Non-pigmented ciliary epithelial cell (primary cell): ENCODE measurements at places on chromosomes 12 and 14.

- no peak for DNase-seq
Measured at GRCh38 chr12:129693731-129694130, 210.1 kb downstream of the TMEM132D start.

DNA sequence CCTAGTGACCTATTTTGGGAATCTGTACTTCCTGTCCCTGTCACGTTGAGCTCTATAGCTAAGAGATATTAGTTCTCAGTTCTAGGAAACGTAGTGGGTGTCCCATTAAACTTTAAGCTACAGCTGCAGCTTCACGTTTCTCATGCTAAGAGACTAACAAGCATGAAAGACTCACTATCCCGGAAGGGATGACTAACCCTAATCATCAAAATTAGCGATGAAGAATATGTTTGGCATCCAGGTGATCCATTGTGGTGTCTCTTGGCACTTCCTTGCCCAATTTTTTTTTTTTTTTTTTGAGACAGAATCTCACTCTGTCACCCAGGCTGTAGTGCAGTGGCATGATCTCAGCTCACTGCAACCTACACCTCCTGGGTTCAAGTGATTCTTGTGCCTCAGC lies 11.0 kb upstream of the LALBA start:
- no peak for DNase-seq

DNA sequence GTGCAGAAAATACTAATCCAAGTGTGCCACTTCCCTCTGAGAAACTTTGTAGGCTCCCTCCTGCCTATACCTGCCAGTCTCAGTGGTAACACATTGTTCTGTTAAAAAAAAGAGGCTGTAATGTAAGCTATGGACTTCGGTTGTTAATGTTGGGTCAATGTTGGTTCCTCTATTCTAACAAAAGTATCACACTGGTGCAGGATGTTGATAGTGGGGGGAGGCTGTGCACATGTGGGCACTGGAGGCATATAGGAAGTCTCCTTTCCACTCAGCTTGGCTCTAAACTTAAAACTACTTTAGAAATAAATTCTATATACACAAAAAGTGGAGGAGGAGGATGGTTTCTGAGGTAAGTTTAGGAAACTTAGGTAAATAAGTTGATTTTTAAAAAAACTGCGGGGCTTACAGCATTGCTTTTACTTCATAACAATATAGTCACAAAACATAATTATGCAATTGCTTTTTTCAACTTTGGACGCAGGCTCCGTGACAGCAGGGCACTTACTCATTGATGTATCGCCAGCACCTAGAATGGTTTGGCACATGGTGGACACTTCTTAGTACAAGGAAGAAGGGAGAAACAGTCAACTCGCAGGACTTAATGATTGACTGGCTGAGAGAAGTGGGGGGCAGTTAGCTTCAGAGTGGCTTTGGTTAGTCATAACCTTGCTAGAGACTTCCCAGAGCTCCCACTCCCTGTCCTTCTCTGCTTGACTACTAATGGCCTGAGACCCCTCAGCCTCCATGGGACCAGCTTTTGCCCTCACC lies 7.9 kb upstream of the NYNRIN start:
- no peak for DNase-seq

GRCh38 chr14:92400579-92401444 lies 77.8 kb downstream of the SLC24A4 start:
- no peak for DNase-seq

GRCh38 chr12:53805791-53806190 lies 54.0 kb upstream of the CISTR start:
- DNase-seq = no peak

DNA sequence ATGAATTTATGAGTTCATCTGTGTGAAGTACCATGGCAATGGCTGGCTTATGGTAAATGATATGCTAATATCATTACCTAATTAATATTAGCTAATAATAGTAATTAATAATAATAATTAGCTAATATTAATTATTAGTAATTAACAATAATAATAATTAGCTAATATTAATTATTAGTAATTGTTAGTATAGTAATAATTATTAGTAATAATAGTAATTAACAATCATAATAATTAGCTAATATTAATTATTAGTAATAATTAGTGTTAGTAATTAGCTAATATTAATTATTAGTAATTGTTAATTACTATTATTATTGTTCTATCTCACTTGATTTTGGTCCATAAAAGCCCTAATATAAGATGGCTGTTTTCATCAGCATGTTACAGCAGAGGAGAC lies 19.8 kb downstream of the RERG start:
- DNase-seq = no peak

DNA sequence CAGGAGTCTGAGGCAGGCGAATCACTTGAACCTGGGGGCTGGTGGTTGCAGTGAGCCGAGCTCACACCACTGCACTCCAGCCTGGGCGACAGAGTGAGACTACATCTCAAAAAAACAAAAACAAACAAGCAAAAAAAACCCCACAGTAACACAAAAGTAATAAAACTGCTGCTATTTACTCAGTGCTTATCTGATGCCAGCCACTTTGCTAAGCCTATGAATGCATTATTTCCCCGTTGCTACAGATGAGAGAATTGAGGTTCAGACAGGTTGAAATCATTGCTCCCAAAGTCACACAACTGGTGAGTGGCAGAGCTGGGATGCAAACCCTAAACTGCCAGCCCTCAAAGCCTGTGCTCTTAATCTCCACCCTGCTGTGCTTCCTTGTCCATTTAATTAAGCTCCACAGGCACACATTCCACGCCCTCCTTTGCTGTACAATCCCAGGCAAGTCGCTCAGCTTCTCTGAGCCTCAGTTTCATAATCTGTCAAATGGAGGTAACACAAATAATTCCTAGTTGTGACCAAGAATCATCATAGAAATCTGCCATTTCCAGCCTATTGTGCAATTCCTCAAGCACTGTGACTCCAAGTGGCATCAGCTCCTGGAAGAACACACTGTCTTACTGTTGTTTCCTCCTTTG lies 5.7 kb upstream of the OAS3 start:
- no peak for DNase-seq

- DNase-seq = no peak
Measured at GRCh38 chr12:93857279-93857938, 180.2 kb downstream of the CRADD start.

DNA sequence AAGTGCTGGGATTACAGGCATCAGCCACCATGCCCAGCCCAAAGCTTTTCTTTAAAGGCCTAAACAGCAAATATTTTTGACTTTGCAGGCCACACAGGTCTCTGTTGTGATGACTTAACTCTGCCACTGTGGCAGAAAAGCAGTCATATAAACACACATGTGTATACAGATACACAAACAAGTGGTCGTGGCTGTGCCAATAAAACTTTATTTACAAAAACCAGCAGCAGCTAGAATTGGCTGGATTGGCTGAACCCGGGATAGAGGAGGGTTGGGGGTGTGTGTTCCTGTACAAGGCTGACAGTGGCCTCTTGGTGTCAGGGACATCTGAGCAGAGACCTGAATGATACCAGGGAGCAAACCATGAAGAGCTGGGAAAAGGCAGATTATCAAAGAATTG lies 95.6 kb downstream of the NCOR2 start:
- DNase-seq = no peak

DNA sequence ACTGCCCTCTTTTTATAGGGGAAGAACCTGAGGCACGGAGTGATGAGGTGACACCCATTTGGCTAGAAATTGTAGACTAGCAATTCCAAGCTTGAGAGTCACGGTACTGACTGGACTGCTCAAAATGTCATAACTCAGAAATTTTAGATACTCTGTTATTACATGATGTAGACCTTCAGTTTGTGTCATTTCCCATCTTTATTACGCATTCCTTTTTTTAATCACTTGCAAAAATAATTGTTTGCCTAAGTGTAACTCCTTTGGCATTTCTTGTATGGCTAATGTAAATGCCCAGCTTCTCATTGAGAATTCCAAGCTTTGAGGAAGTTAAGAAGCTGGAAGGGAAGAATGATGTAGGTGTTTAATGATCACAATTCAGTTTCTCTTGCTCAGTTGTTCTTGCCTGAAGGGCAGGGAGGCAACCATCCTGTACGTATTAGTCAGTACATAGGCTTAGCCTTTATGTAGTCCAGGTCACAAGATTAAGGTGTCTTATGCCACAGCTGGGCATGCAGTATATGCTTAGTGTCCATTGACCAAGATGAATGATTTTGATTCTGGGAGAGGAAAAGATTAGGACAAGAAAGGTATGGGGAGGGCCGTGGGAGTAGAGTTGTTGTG lies 68.2 kb upstream of the EVL start:
- no peak for DNase-seq

DNA sequence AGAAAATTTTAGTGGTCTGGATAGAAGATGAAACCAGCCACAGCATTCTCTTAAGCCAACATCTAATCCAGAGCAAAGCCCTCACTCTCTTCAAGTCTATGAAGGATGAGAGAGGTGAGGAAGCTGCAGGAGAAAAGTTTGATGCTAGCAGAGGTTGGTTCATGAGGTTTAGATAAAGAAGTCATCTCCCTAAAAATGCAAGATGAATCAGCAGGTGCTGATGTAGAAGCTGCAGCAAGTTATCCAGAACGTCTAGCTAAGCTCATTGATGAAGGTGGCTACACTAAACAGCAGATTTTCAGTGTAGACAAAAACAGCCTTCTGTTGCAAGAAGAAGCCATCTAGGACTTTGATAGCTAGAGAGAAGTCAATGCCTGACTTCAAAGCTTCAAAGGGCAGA lies 48.5 kb downstream of the FBXO33 start:
- DNase-seq = no peak

DNA sequence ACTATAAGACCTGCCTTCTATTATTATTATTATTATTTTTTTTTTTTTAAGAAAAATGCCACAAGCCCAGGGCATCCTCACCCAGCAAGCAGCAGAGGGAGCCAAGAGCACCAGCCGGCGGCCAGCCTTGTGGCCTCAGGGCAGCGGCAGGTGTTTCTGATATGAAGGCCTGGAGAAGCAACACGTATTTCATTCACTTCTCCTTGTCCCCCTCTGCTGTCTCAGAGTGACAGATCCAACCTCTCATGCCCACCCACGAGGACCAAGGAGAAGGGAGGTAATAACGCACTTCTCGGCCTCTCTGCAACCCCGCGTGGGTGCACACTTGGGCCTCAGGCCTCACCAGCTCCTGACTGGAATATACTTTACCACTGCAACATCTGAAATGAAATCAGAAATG lies 25.4 kb downstream of the CDC42BPB start:
- DNase-seq = no peak

DNA sequence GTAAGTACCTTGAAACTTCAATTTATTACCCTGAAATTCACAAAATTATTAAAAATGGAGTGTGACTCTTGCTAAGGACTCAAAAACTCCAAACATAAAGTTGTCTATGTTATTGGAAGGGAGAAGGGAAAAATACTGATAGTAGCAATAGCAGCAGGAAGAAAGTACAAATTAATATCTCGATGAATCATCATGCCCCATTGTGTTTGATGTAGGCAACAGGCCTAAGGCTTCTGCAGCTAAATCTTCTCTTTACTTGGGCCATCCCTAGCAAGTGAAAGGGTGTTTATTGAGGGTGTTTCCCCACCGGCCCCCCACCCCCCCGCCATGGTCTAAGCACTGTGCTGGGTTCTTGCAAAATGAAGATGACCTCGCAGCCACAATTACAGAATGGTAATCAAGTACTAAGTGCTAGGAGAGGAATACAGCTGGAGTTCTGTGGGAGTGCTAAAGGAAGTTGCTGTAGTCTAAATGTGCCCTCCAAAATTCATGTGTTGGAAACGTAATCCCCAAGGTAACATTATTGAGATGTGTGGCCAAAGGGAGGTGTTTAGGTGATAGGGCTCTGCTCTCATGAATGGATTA lies 76.5 kb downstream of the SNAPC1 start:
- DNase-seq = no peak

GRCh38 chr12:29499235-29499634 lies 1.7 kb upstream of the OVCH1 start:
- no peak for DNase-seq

- no peak for DNase-seq
Measured at GRCh38 chr12:54413284-54414190, 5.5 kb downstream of the ITGA5 start.

DNA sequence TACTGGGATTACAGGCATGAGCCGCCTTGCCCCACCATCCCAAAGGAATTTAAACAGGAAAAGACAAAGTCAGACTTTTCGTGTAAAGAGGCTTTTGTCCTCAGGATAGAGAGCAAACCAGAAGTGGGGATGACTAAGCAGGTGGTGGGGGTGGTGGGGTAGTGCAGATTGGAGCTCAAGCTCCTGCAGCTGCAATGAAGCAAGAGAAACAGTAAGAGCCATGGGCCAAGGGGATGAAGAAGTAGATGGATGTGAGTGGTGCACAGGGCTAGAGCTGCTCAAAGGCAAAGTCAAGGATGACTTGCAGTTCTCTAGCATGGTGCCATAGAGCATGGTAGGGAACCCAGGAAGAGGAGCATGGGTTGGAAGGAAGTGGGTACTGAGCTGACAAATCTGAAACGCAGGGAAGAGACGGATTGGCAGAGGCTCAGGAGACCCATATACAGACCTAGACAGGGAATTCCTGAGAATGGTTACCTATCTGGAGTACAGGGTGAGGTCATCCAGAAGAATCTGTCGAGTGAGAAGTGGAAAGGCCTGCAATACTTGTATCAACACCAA lies 11.4 kb upstream of the RNF34 start:
- DNase-seq = peak; percentile 38

DNA sequence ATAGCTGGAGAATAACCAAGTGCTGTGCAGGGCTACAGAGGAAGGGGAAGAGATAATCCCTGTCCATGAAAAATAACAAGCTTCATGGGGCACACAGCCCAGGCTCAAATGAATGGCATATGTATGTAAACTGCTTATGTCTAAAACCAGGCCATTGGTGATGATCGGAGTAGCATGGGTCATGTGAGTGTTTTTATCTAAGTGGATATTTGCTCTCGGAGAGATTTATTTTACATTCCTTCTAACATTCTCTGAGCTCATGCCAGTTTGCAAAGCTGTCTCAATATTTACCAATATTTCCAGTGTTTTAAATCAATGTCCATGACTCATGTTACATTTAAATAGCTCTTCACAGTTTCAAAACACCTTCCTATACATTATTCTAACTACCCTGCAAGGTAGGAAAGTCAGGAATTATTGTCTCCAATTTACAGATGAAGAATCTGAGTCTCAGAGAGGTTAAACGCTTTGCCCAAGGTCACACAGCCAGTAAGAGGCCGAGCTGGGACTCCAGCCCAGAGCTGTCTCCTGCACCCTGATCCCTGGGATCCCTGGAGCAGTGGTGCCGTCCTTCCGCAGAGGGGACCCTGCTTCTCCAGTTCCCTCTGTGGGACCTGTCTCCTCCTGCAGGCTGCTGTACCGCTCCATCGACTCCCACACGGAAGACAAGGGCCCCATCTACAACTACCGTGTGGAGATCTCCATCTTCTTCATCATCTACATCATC lies 186.7 kb upstream of the FKBP4 start:
- DNase-seq = no peak

DNA sequence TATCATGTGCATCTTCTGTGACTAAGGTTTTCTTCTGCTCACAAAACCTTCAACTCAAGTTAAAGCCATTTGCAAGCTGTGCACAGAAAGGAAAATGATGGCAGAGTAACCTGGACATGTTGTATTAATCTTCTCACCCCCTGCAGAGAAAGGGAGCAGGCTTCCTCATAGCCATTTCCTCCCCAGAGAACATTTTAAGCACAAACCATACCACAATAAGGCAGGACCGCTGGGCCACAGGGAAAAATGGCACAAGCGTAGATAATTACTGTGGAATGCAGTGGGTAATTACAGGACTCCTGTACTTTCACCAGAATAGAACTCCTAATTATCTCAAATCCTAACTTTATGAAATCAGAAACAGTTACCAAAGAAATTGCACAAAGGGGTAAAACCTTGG lies 215.7 kb downstream of the KIF21A start:
- DNase-seq = no peak
